ENCODE measurements at places on chromosomes 7 and 10. TPM values are rescaled to one million over a fixed set of nuclear protein-coding genes. Genes with fewer than 3 reads are reported as not detected.

The ARHGAP12 gene
- total RNA-seq: 18.0 TPM

The GPR15LG gene
- not detected for total RNA-seq

The PLXNA4 gene
- 0.03 TPM for total RNA-seq

The GPAM gene
- 11.4 TPM for total RNA-seq

The TEX36 gene
- total RNA-seq: not detected

The PVRIG gene
- 0.99 TPM for total RNA-seq

The TFPI2 gene
- total RNA-seq: 34.9 TPM

The ADRA2A gene
- not detected for total RNA-seq

The CLDN4 gene
- 0.05 TPM for total RNA-seq

DNA sequence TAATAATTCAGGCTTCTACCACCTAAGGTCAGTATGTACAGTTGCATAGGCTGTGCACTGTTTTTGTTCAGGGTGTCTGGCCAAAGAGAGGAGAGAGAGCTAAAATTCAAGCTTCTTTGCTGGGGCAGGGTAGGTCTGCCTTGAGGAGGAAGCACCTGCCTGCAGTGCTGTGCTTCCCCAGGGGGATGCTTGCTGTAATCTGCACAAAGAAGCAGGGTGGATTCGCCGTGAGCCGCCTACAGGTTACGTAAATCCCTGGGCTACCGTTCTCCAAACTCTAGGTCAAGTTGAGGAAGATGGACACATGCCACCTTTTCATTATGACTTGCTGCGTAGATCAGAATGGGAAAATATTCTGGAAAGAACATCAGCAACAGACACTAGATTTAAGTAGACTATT is 543.3 kb downstream of the TNS3 start:
- no peak overlapping the region for H3K27ac ChIP-seq
- H3K4me3 ChIP-seq: no peak overlapping the region
- no peaks in the 10 kb centered on the region for H3K36me3 ChIP-seq

- H3K27me3 ChIP-seq: no peaks in the 10 kb centered on the region
- H3K36me3 ChIP-seq: no peaks in the 10 kb centered on the region
- no peak overlapping the region for H3K4me3 ChIP-seq
- peaks cover 65% of the 10 kb centered on the region for H3K4me1 ChIP-seq
Measured at GRCh38 chr7:134721171-134721570, 58.3 kb upstream of the CALD1 start.

- peaks cover 51% of the 10 kb centered on the region for H3K4me1 ChIP-seq
- peaks cover 2% of the 10 kb centered on the region for H3K27me3 ChIP-seq
- H3K27ac ChIP-seq: no peak overlapping the region
- H3K4me3 ChIP-seq: no peak overlapping the region
Measured at GRCh38 chr7:142481548-142481947, 223.7 kb upstream of the PRSS58 start.

DNA sequence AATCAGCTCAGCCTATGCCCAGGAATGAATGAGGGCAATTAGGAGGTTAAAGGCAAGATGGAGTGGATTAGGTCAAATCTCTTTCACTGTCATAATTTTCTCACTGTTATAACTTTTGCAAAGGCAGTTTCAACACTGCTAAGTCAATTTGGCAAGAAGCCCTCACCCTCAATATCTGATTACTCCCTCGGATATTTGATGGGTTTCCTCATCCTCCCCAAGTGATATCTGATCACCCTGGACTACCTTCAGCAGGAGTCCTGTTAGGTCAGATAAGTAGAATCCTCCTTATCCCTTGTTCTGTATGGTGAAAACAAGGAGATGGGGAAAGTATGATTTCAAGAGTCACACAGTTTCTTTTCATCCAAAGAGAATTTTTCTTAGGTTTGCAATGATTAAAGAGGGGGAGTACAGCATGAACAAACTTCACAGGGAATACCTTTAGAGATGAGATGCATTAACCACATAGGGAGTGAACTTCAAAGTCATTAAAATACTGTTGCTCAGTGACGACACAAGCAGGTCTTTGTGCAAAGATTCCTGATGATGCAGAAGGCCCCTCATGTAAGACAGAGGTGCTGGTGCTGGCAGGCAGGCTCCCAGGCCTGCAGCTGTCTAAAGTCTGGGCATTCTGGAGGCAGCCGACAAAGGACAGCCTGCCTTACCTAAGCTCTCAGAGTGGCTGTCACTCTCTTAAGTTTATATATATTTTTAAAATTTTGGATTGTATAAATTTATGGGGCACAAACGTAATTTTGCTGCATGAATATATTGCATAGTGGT is 75.4 kb upstream of the POM121L12 start:
- H3K27me3 ChIP-seq: no peaks in the 10 kb centered on the region
- H3K4me3 ChIP-seq: no peak overlapping the region
- no peaks in the 10 kb centered on the region for H3K36me3 ChIP-seq
- no peak for DNase-seq
- no peak overlapping the region for H3K27ac ChIP-seq

GRCh38 chr7:16698200-16698905 is 52.4 kb downstream of the BZW2 start:
- H3K36me3 ChIP-seq: peaks cover 52% of the 10 kb centered on the region
- peak overlapping the region; percentile 11 for H3K4me3 ChIP-seq
- H3K4me1 ChIP-seq: peaks cover 75% of the 10 kb centered on the region
- peak; percentile 26 for DNase-seq
- H3K27ac ChIP-seq: peak overlapping the region; percentile 83
- peaks cover 3% of the 10 kb centered on the region for H3K27me3 ChIP-seq

- H3K4me3 ChIP-seq: no peak overlapping the region
- H3K27ac ChIP-seq: no peak overlapping the region
- no peaks in the 10 kb centered on the region for H3K27me3 ChIP-seq
Measured at GRCh38 chr10:4652111-4653010, 173.6 kb upstream of the AKR1E2 start.

- no peaks in the 10 kb centered on the region for H3K4me1 ChIP-seq
- no peak for DNase-seq
- H3K27me3 ChIP-seq: no peaks in the 10 kb centered on the region
- H3K36me3 ChIP-seq: peaks cover 26% of the 10 kb centered on the region
- no peak overlapping the region for H3K27ac ChIP-seq
Measured at GRCh38 chr7:107344286-107344685, 125.6 kb upstream of the GPR22 start.

GRCh38 chr7:69736126-69736810 is 138.0 kb downstream of the AUTS2 start:
- H3K36me3 ChIP-seq: no peaks in the 10 kb centered on the region
- H3K27me3 ChIP-seq: no peaks in the 10 kb centered on the region
- no peak overlapping the region for H3K4me3 ChIP-seq
- no peak overlapping the region for H3K27ac ChIP-seq
- H3K4me1 ChIP-seq: no peaks in the 10 kb centered on the region
- no peak for DNase-seq

DNA sequence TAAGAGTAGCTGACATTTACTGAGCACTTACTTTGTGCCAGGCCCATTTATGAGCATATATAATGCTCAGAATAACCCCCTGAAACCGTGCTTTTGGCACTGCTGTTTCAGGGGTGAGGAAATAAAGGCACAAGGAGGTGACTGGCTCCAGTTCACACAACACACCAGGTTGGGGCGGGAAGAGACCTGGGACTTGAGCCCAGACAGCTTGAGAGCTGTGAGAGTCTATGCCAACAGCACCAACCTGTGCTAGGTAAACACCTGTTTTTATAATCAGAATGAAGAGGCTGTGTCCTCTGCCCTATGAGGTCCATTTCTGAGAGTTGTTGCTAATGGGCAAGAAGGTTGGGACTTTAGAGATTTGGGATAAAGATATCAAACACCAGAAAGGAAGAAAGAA is 8.8 kb upstream of the AZGP1 start:
- no peak for DNase-seq
- no peak overlapping the region for H3K4me3 ChIP-seq
- H3K4me1 ChIP-seq: no peaks in the 10 kb centered on the region
- peaks cover 45% of the 10 kb centered on the region for H3K27me3 ChIP-seq

DNA sequence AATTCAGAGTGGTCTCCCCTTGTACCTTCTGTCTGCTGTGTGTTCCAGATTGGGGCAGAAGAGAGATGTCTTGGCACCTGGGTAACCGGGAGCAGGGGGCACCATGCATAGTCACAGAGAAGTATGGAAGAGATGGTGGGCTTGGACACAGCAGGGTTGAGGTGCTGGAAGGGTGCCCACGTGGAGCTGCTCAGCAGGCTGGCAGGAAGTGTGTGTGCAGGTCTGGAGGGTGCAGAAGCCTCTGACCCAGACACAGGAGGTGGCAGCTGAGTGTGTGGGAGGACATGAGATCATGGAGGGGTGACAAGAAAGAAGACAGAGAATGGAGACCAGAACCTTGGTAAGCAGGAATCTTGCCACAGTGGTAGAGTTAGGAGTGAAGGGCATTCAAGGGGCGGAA is 42.3 kb upstream of the DUSP5 start:
- H3K27ac ChIP-seq: no peak overlapping the region
- H3K4me3 ChIP-seq: no peak overlapping the region
- H3K4me1 ChIP-seq: peaks cover 35% of the 10 kb centered on the region
- DNase-seq: no peak
- H3K27me3 ChIP-seq: peaks cover 3% of the 10 kb centered on the region
- H3K36me3 ChIP-seq: no peaks in the 10 kb centered on the region

- no peaks in the 10 kb centered on the region for H3K27me3 ChIP-seq
- no peak overlapping the region for H3K27ac ChIP-seq
- no peaks in the 10 kb centered on the region for H3K36me3 ChIP-seq
- peaks cover 38% of the 10 kb centered on the region for H3K4me1 ChIP-seq
- no peak for DNase-seq
Measured at GRCh38 chr10:33497338-33497737, 162.9 kb upstream of the NRP1 start.

- H3K27me3 ChIP-seq: no peaks in the 10 kb centered on the region
- no peak overlapping the region for H3K27ac ChIP-seq
- H3K4me1 ChIP-seq: peaks cover 9% of the 10 kb centered on the region
- DNase-seq: no peak
- H3K36me3 ChIP-seq: no peaks in the 10 kb centered on the region
Measured at GRCh38 chr7:7738177-7738576, 19.8 kb upstream of the RPA3 start.

GRCh38 chr10:29600821-29601220 is 34.0 kb downstream of the SVIL start:
- H3K27ac ChIP-seq: no peak overlapping the region
- H3K4me3 ChIP-seq: no peak overlapping the region
- H3K36me3 ChIP-seq: no peaks in the 10 kb centered on the region
- H3K27me3 ChIP-seq: peaks cover 19% of the 10 kb centered on the region
- peaks cover 7% of the 10 kb centered on the region for H3K4me1 ChIP-seq
- no peak for DNase-seq

DNA sequence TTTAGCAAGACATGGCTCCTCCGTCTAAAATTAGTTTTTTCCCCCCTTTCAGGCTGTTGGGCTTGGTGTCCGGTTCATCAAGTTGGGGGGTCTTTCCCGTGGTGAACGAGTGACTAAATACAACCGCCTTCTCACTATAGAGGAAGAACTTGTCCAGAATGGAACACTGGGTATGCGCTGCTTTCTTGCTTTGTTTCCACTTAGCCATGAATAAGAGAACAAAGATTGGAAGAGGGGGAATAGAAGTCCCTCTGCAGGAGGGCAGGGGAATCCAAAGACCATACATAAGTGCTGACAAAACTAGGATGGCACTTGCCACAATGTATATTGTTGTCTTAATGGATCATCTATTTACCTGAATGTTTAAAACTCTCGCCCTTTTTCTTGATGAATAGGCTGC is 30.5 kb downstream of the ENO4 start:
- DNase-seq: no peak
- no peak overlapping the region for H3K27ac ChIP-seq
- no peak overlapping the region for H3K4me3 ChIP-seq
- no peaks in the 10 kb centered on the region for H3K4me1 ChIP-seq

DNA sequence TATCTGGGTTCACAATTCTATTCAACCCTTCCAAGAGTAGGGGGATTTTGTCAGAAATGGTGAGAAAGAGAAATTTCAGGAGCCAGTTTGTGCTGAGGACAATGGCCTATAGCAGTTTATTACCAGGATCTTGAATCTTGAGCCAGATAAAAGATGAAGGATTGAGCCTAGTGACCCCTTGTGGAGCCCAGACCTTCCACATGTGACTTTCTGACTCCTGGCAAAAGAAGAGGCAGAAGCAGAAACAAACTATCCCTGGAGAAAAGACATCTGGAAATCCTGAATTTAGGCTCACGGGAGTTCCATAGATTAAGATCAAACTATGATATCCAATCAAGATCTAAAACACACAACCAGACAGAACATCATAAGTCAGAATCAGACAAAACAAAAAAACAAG is 60.9 kb upstream of the CHRM2 start:
- no peaks in the 10 kb centered on the region for H3K4me1 ChIP-seq
- no peaks in the 10 kb centered on the region for H3K36me3 ChIP-seq
- DNase-seq: no peak
- no peak overlapping the region for H3K4me3 ChIP-seq
- H3K27ac ChIP-seq: no peak overlapping the region

GRCh38 chr10:123642697-123643096 is 23.5 kb upstream of the GPR26 start:
- no peak overlapping the region for H3K4me3 ChIP-seq
- H3K27me3 ChIP-seq: peaks cover 6% of the 10 kb centered on the region
- H3K27ac ChIP-seq: no peak overlapping the region

DNA sequence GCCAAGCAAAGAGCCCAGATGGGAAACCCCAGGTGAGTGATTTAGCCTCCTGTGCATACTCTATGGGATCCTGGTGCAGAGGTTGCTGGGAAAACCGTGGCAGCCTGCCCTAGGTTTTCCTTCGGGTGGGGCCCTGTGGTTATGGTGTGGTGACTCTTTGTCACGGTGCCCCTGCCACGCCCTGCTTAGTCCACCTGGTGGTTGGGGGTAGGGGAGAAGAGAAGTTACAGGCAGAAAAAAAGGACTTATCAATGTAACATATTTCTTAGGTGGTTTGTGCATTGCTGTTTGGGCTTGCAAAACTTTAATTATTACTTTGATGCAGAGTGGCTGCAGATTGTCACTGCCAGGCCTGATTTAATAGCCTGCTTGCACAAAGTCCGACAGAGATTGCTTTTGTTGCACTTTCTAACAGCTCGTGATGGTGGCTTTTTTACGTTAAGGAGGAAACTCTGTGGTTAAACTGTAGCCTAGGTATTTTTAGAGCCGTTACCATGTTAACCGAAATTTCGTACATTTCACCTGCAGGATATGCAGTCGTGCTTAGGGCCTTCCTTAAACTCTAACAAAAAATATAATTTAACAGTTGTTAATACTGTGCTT is 197.4 kb downstream of the RNLS start:
- H3K27ac ChIP-seq: no peak overlapping the region
- H3K36me3 ChIP-seq: peaks cover 4% of the 10 kb centered on the region
- DNase-seq: no peak
- H3K27me3 ChIP-seq: no peaks in the 10 kb centered on the region

DNA sequence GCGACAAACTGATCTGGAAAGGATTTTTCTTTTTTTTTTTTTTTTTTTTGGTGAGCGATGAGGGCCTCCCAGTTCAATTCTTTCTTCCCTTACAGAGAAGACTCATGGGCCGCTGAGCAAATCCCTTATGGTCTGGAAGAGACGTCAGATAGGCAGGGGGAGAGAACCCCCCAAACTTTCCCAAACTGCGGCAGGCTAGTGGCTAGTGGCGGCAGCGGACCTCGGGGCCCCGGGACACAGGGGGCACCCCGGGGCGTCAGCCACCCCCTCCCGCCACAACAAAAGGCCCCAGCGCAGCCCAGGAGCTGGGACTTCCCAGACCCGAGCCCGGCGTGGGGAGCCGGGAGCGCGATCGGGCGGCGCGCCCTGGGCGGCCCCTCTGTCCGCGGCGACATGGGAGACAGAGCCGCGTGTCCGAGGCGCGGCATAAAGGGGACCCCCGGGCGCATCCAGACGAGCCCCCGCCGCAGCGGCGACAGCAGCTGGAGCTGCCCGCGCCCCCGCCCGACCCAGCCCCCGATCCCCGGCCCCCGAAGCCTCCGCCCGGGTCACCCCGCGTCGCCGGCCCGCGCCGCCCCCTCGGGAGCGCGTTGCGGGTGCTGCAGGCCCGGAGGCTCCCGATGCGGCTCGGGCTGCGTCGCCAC is 755 bp downstream of the FAM171A1 start:
- H3K27me3 ChIP-seq: peaks cover 1% of the 10 kb centered on the region
- H3K36me3 ChIP-seq: no peaks in the 10 kb centered on the region
- peak overlapping the region; percentile 69 for H3K27ac ChIP-seq
- H3K4me3 ChIP-seq: peak overlapping the region; percentile 90
- H3K4me1 ChIP-seq: peaks cover 20% of the 10 kb centered on the region

GRCh38 chr7:48263311-48263650 is 92.0 kb downstream of the ABCA13 start:
- no peaks in the 10 kb centered on the region for H3K4me1 ChIP-seq
